ENCODE measurements at places on chromosomes 6 and 20.

GRCh38 chr6:79413562-79414002 is 123.6 kb downstream of the LCA5 start:
- DNase-seq: no peak

- DNase-seq: no peak
Measured at GRCh38 chr20:54706581-54706980, 231.2 kb downstream of the DOK5 start.

GRCh38 chr6:144957236-144957937 is 672.3 kb downstream of the UTRN start:
- DNase-seq: no peak

- no peak for DNase-seq
Measured at GRCh38 chr6:52953911-52954839, 40.9 kb downstream of the GSTA4 start.

GRCh38 chr6:12348530-12349511 is 58.7 kb downstream of the EDN1 start:
- no peak for DNase-seq

- DNase-seq: no peak
Measured at GRCh38 chr6:21159465-21159864, 434.1 kb upstream of the SOX4 start.

DNA sequence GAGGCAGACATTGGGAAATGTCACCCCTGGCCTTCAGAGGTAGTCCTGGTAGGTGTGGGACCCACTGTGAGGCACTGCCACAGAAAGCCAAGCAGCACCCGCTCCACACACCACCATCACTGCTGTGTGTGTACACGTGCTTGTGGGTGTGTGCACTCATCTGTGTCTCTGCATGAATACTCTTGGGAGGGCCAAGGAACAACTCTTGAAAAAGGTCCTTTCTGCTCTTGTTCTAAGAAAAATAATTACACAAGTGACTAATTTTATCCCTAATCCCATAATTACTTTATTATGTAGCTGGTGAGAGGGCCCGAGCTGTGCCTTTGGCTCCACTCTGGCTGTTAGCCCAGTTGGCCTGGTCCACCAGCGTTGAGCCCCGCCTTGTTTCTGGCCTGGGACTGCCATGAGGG is 21.7 kb upstream of the EPB41L1 start:
- no peak for DNase-seq

DNA sequence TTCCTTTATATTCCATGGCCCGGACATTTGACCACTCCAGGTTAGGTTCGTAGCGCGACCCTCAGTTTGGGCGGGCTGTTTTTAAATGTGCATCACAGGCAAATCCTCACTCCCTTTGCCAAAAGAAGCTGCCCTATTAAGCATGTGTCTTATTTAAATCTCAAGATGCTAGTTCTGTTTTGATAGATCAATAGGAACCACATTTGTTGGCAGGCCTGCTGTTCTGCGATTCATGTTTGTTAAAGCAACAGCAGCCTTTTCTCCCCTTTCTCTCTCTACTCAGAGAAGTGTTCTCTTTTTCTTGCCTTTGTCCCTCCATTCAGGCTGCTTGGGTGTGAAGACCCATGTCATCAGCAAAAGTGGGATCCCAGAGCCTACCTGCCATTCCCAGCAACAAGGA is 212.0 kb upstream of the SSTR4 start:
- DNase-seq: no peak

DNA sequence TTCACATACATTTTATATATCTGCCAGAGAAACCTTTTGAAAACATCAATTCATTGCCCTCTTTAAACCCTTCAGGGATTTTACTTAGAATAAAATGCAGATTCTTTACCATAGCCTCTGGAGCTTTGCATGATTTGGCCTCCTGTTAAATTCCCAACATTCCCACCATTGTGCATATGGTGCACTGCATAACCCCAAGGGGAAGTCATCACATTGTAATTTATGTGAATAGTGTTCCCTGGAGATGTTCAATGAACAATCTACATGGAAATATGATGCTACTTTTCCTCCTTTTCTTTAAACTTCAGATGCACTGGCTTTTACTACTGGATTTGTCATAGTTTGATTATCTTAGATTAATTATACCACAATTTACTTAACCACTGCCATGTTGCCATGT is 94.7 kb downstream of the PHF3 start:
- DNase-seq: no peak

GRCh38 chr6:47134476-47135189 is 92.5 kb upstream of the ADGRF1 start:
- no peak for DNase-seq

DNA sequence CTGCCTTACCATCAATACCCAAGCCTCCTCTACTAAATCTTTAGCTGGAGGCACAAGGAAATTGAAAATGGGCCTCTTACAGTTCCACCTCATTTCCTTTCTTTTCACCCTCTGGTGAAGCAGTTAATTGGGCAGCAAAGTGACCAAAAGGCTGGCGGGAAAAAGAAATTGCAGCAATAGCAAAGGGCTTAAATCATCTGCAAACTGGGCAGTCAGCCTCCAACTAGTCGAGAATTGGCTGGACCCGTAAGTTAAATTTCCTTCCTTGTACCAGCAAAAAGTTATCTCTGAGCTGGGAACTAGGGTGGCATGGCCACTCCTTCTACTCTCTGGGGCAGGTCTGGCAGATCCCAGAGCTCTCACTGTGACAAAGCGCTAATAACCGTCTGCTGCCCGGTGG is 33.5 kb downstream of the GHRH start:
- DNase-seq: no peak

DNA sequence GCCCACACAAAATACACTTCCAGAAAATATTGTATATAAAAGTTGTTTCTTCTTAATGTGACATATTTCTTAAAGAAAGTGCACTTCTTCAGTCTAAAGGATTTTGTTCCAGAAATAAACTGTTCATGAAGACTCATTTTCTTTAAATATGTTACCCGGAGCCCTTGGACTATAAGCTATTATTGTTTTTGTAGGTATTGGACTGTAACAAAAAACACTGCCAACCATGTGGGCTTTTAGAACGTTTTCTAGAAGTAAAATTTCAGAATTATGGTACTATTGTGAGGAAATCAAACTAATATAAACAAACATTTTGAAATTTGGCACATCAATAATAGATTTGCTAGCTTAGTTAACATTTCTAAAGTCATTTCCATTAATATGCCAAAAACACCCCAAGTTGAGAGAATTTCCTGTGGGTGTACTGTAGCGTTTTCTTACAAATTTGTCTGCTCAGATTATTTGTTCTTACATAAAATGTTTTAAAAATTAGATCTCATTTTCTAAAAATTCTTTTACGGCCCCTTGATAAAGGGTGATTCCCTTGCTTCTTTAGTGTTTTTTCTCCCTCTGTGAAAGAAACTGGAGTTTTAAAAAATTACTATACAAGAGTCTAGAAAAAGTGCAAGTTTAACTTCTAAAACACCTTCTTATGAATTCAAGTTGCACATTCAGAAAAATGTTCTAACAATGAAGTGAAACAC is 3.4 kb downstream of the NKX2-4 start:
- no peak for DNase-seq

GRCh38 chr20:3993109-3993508 is 22.2 kb downstream of the RNF24 start:
- no peak for DNase-seq

DNA sequence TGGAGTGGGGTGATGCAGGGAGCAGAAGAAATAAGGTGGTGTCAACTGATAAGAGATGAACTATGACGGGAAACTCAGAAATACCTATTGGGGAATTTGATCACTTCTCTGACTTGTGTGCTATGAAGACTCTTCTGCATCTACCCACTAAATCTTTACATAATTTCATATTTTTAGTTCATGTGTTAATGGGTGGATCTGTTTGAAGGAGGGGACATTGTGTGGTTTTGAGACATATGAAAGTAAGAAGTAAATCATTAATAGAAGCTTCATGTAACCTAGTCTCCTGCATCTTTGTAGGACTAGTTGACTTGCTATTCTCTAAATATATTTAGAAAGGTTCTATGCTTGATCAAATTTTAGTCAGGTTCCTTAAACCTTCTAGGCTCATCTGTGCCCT is 86.6 kb upstream of the MEI4 start:
- no peak for DNase-seq

DNA sequence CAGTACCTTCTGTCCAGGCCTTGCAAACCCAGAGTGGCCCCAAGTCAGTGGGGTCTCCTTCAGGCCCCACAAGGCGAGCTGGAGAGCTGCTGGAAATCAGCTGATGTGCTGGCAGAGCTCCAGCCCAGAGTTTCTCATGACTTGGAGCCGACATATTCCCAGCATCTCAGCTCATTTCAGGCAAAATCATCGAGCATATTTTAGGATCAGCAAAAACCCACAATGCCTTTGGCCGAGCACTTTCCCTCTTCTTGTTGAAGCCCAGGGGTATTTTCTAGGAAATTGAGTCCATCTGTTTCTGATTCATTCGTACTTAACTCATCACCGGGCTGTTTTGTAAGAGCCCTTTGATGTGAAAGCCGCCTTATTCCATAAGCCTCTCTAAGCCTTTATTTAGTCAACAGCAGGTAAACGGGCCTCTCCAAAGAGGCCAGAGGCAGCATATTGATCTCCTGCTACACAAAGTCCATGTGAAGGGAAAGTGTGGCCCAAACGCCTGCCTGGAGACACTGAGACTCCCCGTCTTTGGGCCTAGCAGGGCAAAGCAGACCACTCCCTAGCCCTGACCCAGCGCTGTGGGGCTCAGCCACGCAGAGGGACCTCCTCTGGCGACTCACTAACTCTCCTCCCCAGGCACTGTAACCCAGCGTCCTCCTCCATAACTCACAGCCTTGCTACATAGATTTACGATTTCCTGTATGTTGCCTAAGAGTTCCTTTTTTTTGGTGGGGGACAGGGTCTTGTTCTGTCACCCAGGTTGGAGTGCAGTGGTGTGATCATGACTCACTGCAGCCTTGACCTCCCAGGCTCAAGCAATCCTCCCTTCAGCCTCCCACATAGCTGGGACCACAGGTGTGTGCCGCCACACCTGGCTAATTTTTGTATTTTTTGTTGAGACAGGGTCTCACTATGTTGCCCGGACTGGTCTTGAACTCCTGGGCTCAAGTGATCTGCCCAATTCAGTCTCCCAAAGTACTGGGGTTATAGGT is 12.1 kb upstream of the C20orf203 start:
- DNase-seq: no peak

GRCh38 chr6:122408240-122408639 is 8.8 kb downstream of the HSF2 start:
- DNase-seq: no peak

GRCh38 chr6:149445095-149445466 is 39.7 kb downstream of the ZC3H12D start:
- DNase-seq: no peak

DNA sequence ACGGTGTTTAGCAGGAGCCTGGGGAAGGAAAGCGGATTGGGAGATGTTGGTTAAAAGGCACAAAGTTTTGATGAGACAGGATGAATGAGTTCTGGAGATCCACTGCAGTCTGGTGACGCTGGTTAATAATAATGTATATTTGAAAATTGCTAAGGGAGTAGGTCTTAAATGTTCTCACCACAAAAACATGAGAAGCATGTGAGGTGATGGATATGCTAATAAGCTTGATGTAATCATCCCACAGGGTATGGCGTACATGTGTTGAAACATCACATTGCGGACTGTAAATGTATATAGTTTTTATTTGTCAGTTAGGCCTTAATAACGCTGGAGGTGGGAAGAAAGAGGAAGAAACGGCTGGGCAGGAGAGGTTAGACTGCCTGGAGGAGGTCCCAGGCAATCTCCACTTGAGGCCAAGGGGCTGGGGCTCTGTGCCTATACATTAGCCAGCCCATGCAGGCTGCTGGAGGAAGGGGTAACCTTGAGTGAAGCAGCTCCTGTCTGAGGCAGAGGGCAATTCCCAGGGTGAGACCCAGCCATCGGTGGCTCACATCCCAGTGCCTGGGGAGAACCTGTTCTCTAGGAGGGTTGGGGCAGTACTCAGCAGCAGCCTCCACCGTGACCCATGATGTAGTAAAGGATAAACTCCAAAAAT is 188.2 kb upstream of the QKI start:
- no peak for DNase-seq

- no peak for DNase-seq
Measured at GRCh38 chr20:47265214-47265613, 91.3 kb downstream of the ZMYND8 start.

- no peak for DNase-seq
Measured at GRCh38 chr6:5150551-5151075, 65.5 kb downstream of the PPP1R3G start.

DNA sequence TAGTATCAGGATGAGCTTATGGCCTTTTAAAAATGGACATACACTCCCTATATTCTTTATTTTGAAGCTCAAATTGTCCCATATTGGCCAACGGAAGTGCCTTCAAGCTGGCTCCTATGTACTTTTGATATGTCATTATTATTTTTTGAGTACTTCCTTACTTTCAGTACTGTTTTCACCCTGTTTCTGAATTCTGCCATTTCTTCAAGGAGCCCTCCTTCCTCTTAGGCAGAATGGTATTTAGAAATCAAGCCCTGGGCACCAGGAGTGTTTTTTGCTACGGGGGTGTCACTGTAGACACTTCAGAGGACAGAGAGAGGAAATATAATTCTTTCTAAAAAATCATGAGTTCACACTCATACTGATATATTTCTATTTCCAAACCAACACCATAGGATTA is 5.5 kb upstream of the MYLK4 start:
- DNase-seq: no peak

GRCh38 chr20:13302647-13303450 is 81.8 kb downstream of the ISM1 start:
- DNase-seq: no peak

DNA sequence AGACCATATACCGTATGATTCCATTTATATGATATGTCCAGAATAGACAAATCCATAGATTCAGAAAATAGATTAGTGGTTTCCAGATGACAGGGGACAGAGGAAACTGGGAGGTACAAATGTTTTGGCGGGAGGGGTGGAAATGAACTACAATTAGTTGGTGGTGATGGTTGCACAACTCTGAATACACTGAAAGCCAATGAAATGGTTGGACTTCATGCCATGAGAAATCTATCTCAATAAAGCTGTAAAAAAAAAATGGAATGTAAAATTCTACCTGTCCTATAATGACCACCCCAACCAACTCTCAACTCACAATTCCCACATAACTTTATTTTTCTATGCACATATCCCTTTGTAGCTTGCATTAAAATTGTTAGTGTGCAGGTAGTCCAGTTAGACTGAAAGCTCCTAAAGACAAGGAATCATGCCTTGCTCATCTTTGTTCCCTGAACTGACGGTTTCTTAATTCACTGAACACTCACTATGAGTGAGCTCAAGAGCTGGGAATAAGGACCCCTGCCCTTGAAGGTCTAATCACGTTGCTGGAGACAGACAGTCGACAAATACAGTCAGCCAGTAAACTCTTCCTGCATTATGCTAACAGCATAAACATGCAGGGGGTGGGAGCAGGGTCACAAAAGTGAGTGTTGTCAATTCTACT is 1.4 kb downstream of the DCDC2 start:
- no peak for DNase-seq

DNA sequence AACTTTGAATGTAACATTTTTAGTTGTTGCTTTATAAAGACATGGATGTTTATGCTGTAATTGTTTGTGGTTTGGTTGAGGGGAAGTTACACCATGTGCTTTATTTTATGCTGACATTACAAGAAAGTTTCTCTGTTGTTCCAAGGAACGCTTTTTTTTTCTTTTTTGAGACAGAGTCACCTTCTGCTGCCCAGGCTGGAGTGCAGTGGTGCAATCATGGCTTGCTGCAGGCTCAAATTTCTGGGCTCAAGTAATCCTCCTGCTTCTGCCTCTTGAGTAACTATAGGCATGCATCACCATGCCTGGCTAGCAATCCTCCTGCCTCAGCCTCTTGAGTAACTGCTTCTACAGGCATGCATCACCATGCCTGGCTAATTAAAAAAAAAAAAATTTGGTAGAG is 21.0 kb upstream of the IFNGR1 start:
- DNase-seq: no peak

GRCh38 chr20:39880890-39881289 is 808.1 kb downstream of the MAFB start:
- no peak for DNase-seq

- DNase-seq: no peak
Measured at GRCh38 chr6:37016995-37017394, 11.5 kb downstream of the FGD2 start.
